NCI-H1105 treated with DMSO at 0.1 percent for 48 hours (cell line): ENCODE measurements at places on chromosomes 5 and 9.

DNA sequence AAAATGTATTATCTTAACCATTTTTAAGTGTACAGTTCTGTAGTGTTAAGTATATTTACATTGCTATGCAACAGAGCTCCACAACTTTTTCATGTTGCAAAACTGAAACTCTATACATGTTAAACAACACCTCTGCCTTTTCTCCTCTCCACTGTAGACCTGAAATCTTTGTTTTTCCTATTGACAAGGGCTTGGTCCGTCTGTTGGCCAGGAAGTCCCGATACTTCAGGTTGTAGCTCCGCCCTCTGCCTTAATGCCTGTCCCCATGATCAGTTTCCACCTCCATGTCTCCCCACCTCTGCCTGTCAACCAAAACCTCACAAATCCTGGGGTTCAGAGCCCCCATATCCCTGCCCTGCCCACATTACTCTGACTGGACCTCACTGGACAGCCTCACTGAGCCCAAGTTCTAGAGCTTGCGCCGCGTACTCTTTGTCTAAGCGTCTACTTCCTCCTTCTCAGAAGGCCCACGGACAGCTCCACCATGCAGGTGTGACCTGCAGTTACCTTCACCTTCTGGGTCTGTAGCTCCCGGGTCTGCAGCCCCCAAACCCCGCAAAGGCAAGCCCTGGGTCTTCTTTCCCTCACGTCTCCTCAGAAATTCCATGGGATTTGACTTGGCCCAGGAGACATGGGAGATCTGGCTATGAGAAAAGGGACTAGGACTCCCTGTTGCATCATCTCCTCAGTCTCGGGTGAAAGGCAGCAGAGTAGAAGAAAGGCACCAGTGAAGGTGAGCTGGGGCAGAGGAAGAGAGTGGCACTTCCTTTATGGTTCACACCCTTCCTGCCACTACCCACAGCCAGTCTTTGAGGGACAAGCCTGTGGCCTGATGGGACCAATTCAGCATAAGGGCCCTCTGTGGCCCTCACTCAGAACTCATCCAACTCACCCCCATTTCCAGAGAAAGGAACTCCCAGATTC lies 8.0 kb downstream of the GLIPR2 start:
- DNase-seq = no peak

- DNase-seq = no peak
Observed at GRCh38 chr5:74943905-74944304, 77.7 kb upstream of the FAM169A start.

DNA sequence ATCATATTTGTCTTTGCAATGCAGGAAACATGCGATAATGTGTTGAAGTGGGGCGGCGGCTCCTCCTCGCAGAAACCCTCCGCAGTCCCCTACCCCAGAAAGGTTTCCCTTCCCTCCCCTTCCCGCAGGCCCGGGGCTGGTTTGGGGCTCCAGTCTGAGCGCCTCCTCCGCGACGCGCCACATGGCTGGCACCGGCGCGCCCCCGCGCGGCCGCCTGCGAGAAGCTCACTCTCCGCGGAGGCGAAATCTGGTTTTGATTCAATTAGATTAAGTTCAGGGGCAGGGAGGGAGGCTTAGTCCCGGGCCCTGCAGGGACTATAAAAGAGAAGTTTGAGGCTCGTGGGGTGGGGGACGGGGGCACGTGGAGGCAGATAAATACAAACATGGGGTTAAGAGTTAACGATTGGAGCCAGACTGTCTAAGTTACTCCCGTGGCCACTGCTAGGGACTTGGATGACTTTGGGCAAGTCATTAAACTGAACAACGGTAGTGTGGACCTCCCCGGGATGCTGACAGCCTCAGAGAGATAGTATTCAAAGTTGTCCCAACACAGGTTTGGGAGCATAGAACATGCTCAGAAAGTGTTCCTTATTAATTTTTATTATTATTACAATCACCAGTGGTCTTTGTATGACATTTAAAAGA lies 69.4 kb downstream of the MSX2 start:
- DNase-seq = peak; percentile 38

GRCh38 chr5:150523472-150524350 lies 15.8 kb downstream of the NDST1 start:
- peak; percentile 18 for DNase-seq

- DNase-seq = peak; percentile 49
Observed at GRCh38 chr9:9117866-9118265, 1318.3 kb upstream of the DMAC1 start.

DNA sequence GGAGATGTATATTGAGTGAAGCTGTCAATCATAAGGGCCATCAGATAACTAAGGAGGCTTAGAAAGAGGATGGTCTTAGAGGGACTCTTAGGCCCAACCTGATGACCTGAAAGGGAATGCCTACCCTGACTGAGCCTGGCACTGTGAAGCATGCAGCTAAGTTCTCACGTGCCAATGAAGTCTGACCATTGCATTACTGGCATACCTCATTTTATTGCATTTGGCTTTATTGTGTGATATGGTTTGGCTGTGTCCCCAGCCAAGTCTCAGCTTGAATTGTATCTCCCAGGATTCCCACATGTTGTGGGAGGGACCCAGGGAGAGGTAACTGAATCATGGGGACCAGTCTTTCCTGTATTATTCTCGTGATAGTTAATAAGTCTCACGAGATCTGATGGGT lies 421.6 kb upstream of the SGCD start:
- no peak for DNase-seq

- DNase-seq = no peak
Observed at GRCh38 chr5:143986516-143987212, 174.7 kb downstream of the HMHB1 start.

DNA sequence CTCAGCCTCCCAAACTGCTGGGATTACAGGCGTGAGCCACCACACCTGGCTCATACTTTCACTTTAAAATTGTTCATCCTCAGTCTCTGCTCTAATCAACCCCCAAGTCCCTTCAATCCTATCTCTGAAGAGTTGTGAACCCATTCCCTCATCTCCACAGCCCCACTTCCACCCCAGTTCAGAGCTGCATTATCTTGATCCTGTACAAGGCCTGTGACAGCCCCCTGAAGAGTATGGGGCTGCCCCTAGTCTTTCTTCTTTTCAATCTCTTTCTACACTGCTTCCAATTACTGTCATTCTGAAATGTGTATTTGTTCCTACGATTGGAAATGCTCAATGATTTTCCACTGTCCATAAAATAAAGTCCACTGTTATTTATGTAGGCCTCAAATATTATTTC lies 588.3 kb downstream of the RAB3C start:
- DNase-seq = no peak

DNA sequence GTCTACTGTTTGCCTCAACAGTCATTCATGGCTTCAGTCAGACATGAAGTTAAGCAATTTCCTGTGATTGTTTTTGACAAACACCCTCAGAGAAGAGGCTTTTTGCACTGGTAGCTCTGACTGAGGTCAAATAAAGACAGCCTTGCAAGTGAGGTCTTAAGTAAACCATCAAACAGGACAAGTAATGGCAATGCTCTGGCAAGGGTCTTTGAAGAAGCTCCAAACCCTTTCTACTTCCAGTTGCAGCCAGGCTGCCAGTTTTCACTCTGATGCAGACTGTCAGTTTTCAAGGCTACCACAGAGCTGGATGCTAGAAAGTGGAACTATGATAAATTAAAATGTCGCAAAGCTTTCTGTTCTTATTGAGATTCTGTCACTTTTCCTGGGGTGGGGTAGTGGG lies 421.5 kb upstream of the PTGER4 start:
- DNase-seq = no peak

GRCh38 chr5:18078157-18078556 lies 443.9 kb downstream of the TAF11L14 start:
- no peak for DNase-seq

DNA sequence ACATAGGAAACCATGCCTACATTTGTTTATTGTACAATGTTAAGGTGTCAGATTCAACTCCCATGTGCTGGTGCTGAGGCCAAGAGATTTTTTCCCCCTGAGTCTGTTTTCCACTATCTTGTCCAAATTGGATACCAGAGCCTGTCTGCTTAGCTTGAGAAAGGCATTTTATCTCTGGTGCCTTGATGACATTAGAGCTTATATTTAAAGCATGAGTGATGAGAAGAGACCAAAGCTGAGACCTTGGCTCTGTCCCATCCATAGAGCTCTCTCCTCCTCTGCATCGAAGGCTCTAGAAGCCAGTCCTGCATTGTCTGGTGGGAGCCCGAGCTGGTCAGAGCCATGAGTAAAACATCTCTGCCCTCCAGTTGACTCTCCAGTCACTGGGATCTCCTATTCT lies 10.4 kb upstream of the PPP2CA start:
- DNase-seq = no peak

- no peak for DNase-seq
Observed at GRCh38 chr5:96709152-96709821, 47.1 kb downstream of the CAST start.
